ENCODE measurements at places on chromosomes 3 and 15. TPM values are rescaled to one million over a fixed set of nuclear protein-coding genes. Genes with fewer than 3 reads are reported as not detected.

Gene HHLA2
- total RNA-seq = not detected

Gene HEMK1
- total RNA-seq = 9.3 TPM

Gene ASB14
- not detected for total RNA-seq

Gene C2CD4B
- 33.0 TPM for total RNA-seq

Gene IGSF10
- not detected for total RNA-seq

Gene NRROS
- total RNA-seq = 10.2 TPM

Gene ALPK3
- 30.7 TPM for total RNA-seq

Gene KLHL18
- total RNA-seq = 25.7 TPM

All from mammary microvascular endothelial cell (primary cell).